ENCODE measurements at places on chromosomes 13 and 19.

DNA sequence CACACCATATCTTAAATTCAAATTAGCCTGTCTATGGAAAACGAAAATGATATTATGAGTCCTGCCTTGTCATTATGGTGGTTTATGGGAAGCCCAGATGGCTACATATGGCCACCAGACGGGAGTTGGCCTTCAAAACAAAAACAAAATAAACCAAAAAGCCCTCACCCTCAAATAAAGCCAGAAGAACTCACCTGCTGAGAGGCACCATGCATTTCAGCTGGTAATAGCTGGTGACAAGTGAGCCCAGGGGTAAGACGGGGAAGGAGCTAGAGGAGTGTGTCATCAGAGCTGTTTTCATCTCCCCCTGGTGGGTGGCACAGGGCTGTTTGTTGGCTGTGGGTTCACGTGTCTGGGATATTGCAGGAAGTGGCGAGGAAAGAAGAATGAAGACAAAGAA, 152.9 kb downstream of the EFNB2 start:
- no peak for DNase-seq

GRCh38 chr13:32314271-32315237, 609 bp downstream of the ZAR1L start:
- peak; percentile 50 for DNase-seq

DNA sequence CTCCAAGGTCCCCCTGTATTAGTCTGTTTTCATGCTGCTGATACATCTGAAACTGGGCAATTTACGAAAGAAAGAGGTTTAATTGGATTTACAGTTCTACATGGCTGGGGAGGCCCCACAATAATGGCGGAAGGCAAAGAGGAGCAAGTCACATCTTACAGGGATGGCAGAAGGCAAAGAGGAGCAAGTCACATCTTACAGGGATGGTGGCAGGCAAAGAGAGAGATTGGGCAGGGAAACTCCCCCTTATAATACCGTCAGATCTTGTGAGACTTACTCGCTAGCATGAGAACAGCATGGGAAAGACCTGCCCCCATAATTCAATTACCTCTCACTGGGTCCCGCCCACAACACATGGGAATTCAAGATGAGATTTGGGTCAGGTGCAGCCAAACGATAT, 50.0 kb upstream of the FARP1 start:
- no peak for DNase-seq

DNA sequence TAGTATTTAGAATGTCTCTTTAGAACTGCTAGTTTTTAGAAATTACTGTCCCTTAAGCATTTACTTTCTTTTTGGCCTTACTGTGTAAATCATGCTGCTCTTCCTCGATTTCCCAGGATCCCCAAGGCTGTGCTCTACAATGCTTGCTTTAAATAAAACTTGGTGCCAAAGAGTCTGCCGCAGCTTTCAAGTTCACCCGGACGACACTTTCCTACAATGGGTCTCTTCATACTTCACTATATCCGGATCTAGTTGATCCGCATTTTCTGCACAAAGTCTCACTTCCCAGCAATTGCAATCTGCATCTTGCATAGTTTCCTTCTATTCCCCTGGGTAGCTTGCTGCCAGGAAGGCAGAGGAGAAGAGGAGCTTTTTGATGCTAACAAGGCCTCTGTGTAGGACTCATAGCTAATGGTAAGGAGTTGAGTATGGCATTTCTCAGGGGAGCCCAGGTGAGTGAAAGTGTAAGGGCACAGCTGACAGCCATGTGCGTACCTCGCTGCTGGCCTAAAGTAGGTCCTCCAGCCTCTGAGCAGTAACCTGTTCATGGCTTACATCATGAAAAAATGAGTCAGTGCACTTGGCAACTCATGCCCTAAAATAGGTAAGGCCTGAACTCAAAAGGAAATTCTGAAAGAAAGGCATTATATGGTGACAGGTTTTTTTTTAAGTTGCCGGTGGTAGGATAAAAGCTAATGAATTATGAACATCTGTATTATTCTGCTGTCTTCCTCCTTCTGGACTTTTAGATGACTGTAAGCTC, 101.6 kb downstream of the ENOX1 start:
- DNase-seq: no peak

GRCh38 chr19:35143231-35143715, at the start of gene FXYD7:
Gene FXYD7, plus strand, starts transcription at chr19:35143255. Its CDS starts 79 bp downstream, at chr19:35143334.
- no peak for DNase-seq

- no peak for DNase-seq
These were observed 182.4 kb downstream of the NUFIP1 start for GRCh38 chr13:44806826-44807225.

GRCh38 chr19:38107129-38107528, 116.9 kb downstream of the DPF1 start:
- DNase-seq: no peak

DNA sequence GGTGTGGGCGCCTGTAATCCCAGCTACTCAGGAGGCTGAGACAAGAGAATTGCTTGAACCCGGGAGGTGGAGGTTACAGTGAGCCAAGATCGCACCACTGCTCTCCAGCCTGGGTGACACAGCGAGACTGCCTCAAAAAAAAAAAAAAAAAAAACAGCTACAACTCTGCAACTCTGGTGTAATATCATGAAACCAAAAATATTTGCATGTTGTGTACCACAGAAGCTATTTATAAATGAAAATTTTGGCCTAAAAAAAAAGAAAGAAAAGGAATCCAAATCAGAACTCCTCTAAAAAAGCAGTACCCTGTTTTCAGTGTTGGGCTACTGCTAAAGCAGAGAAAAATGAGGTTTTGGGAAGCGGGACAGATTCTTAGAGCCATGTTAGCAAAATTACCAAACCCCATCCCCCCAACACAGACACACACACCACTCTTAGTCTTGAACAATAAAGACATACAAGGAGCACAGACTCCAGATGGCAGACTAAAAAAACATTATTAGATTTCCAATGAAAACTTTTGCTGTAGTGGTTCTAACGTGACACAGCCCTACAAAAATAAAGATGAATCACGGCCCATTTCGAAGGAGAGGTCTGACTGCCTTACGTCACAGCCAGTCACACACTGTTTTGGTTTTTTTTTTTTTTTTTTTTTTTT, 51.5 kb downstream of the INSR start:
- no peak for DNase-seq

GRCh38 chr13:79417741-79418140, 11.7 kb upstream of the RBM26 start:
- DNase-seq: no peak

DNA sequence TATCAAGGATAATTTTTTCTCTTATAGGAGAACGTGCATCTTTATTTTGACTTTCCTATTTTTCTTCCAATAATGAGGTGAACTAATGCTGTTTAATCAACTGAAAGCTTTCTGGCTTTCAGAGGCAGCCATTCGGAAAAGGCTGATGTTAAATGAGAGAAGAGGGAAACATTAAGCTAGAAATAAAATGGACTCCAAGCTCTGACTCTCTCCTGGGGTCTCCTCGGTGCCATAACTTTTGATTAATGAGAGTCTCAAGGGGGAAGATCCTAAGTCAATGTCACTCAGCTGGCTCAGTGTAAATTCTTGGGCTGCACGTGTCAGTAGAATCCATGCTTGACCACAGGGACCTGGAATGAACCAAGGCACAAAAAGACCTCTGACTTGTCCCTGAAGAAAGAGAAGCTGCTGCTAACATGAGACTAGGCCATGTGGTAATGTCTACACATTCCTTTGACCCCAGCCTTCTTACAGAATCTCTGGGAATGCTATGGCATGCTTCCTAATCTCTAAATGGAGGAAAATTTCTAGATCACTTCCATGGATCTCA, 152.2 kb upstream of the RFC3 start:
- DNase-seq: no peak

- no peak for DNase-seq
These were observed 66.7 kb downstream of the KATNAL1 start for GRCh38 chr13:30240608-30241007.

- no peak for DNase-seq
These were observed 13.3 kb downstream of the TSKS start for GRCh38 chr19:49749771-49750170.

DNA sequence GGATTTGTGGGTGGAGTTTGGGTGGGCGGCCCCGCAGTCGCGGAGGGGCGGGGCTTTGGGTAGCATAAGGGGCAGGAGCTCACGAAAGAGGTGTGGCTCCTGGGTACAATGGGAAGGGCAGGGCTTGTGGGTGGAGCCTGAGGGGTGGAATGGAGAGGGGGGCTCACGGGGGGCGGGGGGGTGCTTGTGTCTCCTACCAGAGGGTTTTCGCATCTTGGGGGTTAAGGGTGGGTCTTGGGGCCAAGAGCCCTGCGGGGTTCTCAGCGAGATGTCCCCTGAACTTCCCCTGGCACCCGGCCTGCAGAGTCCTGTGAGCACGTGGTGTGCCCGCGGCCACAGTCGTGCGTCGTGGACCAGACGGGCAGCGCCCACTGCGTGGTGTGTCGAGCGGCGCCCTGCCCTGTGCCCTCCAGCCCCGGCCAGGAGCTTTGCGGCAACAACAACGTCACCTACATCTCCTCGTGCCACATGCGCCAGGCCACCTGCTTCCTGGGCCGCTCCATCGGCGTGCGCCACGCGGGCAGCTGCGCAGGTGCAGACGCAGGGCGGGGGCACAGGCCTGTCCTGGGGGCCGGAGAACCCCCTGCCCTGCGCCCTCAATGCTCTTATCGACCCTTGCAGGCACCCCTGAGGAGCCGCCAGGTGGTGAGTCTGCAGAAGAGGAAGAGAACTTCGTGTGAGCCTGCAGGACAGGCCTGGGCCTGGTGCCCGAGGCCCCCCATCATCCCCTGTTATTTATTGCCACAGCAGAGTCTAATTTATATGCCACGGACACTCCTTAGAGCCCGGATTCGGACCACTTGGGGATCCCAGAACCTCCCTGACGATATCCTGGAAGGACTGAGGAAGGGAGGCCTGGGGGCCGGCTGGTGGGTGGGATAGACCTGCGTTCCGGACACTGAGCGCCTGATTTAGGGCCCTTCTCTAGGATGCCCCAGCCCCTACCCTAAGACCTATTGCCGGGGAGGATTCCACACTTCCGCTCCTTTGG, 5.1 kb downstream of the FSTL3 start:
- no peak for DNase-seq

- DNase-seq: no peak
These were observed 43.1 kb downstream of the ZMYM2 start for GRCh38 chr13:20001366-20002190.

DNA sequence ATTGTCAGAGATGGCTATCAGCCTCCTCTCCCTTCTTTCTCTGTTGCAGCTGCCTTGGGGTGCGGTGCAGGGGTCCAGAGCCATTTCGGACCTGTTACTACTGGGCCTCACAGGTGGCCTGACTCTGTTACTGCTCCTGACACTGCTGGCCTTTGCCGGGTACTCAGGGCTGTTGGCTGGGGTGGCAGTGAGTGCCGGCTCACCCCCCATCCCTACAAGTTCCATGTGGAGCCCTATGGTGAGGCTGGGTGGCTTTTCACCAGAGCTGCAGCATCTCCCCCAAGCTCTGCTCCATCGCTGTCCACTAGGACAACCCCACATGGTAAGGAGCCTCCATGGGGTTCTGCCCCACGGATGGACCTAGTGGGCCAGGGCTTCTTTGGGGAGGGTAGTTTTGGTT, 13.7 kb upstream of the ZNF492 start:
- DNase-seq: no peak

DNA sequence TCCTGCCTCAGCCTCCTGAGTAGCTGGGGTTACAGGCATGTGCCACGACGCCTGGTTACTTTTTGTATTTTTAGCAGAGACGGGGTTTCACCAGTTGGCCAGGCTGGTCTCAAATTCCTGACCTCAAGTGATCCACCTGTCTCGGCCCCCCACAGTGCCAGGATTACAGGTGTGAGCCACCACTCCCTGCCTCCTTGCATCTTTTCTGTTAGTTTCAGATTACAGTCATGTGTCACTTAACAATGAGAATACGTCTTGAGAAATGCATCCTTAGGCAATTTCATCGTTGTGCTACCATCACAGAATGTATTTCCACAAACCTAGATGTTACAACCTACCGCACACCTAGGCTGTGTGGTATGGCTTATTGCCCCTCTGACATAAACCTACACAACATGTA, 180.4 kb downstream of the TM9SF2 start:
- no peak for DNase-seq

DNA sequence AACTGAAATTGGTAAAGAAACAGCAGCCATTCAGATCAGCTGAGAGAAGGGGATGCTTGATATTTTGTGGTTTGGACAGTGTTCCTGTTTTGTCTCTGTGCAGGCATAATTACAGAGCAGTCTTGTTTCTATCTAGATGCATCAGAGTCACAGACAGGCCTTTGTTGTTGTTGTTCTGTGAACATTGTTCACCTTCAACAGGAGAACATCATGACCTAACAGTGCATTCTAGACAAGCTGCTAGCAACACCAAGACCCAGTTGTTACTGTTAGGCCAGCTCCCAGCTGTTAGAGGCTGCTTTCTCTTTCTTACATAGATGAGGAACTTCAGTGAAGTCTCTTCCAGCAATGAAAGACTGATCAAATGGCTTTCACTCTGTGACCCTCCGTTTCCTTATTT, 8.5 kb upstream of the LSR start:
- no peak for DNase-seq

- DNase-seq: no peak
These were observed 4.9 kb upstream of the LILRA4 start for GRCh38 chr19:54343868-54344267.

GRCh38 chr19:2180881-2181632, 17.3 kb downstream of the DOT1L start:
- no peak for DNase-seq

DNA sequence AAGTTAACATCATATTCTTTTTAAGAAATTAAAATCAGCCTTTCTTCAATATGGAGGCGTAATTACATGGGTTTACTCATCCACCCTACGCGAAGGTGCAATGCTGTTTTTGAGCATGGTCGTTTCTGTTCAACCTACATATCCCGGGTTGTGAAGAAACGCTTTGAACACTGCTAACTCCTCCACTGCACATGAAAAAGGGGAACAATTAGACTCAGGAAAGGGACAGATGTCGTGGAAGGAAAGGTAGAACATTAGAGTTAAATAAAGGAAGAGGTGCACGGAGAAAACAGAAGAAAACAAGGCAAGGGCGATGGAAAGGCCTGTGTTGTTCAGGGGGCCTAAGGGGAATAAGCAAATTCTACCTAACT, 4.1 kb downstream of the ZIC5 start:
- DNase-seq: no peak

GRCh38 chr13:21998279-21998990, 327.6 kb downstream of the FGF9 start:
- no peak for DNase-seq

GRCh38 chr13:103351035-103351828, 285.0 kb upstream of the SLC10A2 start:
- no peak for DNase-seq
